Activated CD8-positive, alpha-beta memory T cell treated with anti-CD3 and anti-CD28 coated beads, Interleukin-2, amount 10 ng/mL, durations not matched to agents 7 days and 5 days (primary cell): ENCODE measurements at places on chromosomes 12 and 14.

DNA sequence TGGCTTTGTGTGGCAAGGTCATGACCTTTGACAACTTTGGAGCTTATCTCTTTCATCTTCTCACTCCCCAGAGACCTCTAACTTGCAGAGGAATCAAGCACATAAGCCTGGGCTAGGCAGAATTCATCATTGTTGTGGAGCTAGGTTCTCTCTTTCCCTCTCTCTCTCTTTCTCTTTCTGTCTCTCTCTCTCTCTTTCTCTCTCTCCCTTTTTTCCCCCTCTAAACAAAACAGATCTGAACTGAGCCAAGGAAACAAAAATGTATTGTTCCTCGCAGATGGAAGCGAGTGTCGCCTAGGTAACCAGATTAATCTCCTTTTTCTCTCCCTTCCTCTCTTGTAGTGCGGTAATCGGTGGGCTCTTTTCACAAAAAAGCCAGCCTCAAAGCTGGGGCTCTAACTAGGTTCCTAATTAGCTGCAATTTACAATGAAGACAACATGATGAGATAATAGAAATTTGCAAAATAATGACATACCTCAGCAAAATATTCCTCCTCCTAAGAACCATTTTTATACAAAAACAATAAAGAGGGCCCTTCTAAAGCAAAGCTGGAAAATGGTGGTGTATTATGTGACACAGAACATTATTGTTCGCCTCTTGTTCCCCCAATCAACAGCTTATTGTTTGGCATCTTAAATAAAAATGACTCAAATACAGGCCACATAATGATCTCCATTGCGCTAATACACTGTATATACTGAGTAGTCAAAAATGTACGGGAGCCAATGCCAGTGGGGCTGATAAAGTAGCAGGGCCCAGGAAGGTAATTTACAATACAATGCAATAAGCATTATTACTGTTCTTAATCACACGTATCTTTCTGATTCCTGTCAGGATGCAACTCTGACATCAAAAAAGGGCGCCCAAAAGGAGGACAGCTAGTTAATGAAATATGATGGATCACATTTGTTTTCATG is 65.7 kb upstream of the SOX5 start:
- H3K36me3 ChIP-seq: no peaks in the 10 kb centered on the region
- DNase-seq: no peak
- H3K27ac ChIP-seq: no peak overlapping the region
- no peaks in the 10 kb centered on the region for H3K4me1 ChIP-seq

DNA sequence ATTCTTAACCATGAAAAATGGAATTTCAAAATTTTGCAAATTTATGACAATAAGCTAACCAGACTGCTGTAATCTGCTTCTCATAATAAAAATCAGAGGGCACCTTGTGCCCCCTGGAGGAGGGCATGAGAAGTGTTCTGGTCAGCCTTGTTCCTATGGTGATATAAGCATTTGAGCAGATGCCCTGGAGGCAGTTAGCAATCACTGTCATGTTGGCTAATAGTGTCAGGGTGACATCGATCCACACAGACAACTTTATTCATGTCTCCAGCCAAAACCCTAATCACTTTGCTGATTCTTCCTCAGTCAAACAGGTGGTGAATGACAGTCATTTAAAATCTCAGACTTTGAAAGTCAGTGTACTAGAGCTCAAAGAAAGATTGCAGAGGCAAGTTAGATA is 943.0 kb downstream of the GALC start:
- DNase-seq: no peak
- no peak overlapping the region for H3K4me3 ChIP-seq
- H3K27me3 ChIP-seq: no peaks in the 10 kb centered on the region
- no peaks in the 10 kb centered on the region for H3K36me3 ChIP-seq
- H3K27ac ChIP-seq: no peak overlapping the region
- no peaks in the 10 kb centered on the region for H3K4me1 ChIP-seq

GRCh38 chr14:52078095-52078531 is 9.3 kb upstream of the NID2 start:
- no peak overlapping the region for H3K4me3 ChIP-seq
- no peak overlapping the region for H3K27ac ChIP-seq
- H3K27me3 ChIP-seq: peaks cover 18% of the 10 kb centered on the region
- H3K4me1 ChIP-seq: no peaks in the 10 kb centered on the region
- H3K36me3 ChIP-seq: no peaks in the 10 kb centered on the region

GRCh38 chr14:35320472-35320871 is 28.3 kb downstream of the PSMA6 start:
- no peak overlapping the region for H3K27ac ChIP-seq
- peaks cover 16% of the 10 kb centered on the region for H3K4me1 ChIP-seq
- DNase-seq: no peak
- no peak overlapping the region for H3K4me3 ChIP-seq
- peaks cover 21% of the 10 kb centered on the region for H3K36me3 ChIP-seq

- no peak overlapping the region for H3K4me3 ChIP-seq
- no peak for DNase-seq
- no peaks in the 10 kb centered on the region for H3K4me1 ChIP-seq
- no peaks in the 10 kb centered on the region for H3K36me3 ChIP-seq
Observed at GRCh38 chr14:77155083-77155482, 13.5 kb upstream of the ZDHHC22 start.

- H3K4me1 ChIP-seq: peaks cover 4% of the 10 kb centered on the region
- no peak overlapping the region for H3K4me3 ChIP-seq
- no peak for DNase-seq
- H3K36me3 ChIP-seq: no peaks in the 10 kb centered on the region
Observed at GRCh38 chr14:55117803-55118441, 11.1 kb upstream of the LGALS3 start.

- H3K4me1 ChIP-seq: peaks cover 9% of the 10 kb centered on the region
- H3K27ac ChIP-seq: no peak overlapping the region
- H3K36me3 ChIP-seq: no peaks in the 10 kb centered on the region
- H3K4me3 ChIP-seq: no peak overlapping the region
Observed at GRCh38 chr12:107397890-107398500, 287.6 kb upstream of the PWP1 start.

DNA sequence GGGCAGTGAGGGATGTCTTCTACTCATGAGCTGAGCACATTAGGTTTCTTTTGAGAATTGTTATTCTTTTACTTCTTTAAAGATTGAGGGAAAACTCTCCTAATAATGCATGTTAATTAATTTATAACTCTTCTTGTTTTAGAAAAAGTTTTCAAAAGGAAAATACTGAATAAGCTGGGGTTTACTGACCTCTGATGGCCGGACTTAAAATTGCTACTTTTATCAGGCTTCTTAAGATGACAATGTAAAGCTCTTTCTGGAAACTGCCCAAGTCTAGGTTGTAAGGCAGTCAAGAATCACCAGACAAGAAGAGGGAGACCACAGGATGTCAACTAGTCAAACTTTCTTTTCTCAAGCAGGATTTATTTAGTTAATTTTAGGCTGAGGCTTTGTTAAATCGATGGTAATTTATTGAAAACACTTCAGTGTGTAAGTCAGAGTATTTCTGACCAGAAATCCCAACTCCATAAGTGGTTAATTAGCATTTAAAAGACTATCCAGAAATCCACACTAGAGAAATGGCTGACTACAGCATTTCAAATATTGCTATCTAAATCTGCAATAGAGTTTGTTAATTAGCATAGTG is 82.1 kb downstream of the AVPR1A start:
- no peak overlapping the region for H3K4me3 ChIP-seq
- no peaks in the 10 kb centered on the region for H3K4me1 ChIP-seq
- no peak for DNase-seq
- H3K36me3 ChIP-seq: no peaks in the 10 kb centered on the region
- H3K27ac ChIP-seq: no peak overlapping the region
- H3K27me3 ChIP-seq: peaks cover 2% of the 10 kb centered on the region

- no peak overlapping the region for H3K4me3 ChIP-seq
- H3K36me3 ChIP-seq: no peaks in the 10 kb centered on the region
- no peak overlapping the region for H3K27ac ChIP-seq
- no peaks in the 10 kb centered on the region for H3K27me3 ChIP-seq
- no peak for DNase-seq
- H3K4me1 ChIP-seq: no peaks in the 10 kb centered on the region
Observed at GRCh38 chr12:3012786-3013185, 53.6 kb downstream of the TEAD4 start.

DNA sequence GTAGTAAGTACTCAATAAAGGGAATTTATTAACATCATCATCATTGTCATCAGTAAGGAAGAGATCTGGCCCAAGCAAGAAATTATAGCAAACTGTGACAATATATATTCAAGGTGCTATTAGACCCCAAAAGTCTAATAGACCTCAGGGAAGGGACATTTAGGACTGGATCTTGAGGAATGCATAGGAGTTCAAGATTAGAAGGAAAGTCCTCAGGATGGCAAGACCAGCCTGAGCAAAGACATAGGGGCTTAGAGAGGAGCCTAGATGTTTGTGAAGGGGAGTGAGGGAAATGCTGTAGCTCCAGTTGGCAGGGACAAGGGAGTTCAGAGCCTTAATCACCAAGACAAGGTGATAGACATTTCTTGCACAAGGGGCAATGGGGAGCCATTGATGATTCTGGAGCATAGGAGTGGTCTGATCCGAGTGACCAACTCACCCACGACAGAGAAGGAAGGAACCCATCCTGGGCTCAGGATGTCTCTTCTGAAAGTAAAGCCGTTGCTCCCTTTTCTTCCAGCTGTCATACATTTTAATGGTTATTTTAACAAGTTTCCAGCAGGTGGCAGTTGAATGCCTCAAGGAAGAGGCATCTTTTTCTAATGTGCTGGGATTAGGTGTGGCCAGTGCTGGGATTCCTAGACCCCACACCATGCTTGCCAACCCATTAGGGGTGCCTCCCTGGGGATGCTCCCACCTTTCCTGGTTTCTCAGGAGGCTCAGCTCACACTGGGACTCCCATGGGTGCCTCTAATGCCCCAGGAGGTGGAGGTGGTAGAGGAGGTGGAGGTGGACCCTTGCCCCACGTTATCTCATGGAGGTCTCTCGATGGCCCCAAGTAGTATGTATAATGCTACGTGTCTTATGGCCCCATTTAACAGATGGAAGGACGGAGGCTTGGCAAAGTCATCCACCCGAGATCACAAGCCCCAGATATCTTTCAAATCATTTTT is 37.8 kb downstream of the PHETA1 start:
- no peaks in the 10 kb centered on the region for H3K4me1 ChIP-seq
